ENCODE measurements at places on chromosomes 12 and 14.

GRCh38 chr14:95363468-95363954 lies 43.8 kb upstream of the CLMN start:
- no peak for DNase-seq

- DNase-seq, result no peak
Observed at GRCh38 chr14:66099931-66100330, 386.2 kb upstream of the CCDC196 start.

DNA sequence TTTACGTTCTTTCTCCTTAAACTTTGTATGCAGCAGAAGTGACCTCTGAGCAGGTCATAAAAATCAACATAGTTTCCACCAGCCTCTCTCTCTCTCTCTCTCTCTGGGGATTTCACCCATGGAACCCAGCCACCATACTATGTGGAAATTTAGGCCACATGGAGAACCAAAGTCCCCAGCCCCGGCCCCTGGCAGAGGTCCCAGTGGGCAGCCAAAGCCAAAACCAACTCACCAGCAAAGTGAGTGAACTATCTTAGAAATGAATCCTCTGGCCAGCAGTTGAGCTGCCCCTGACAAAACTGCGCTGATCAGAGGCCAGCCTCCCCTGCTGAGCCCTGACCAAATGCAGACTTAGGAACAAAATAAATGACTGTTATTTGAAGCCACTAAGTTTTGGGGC lies 9.2 kb downstream of the DUSP6 start:
- DNase-seq, result no peak

DNA sequence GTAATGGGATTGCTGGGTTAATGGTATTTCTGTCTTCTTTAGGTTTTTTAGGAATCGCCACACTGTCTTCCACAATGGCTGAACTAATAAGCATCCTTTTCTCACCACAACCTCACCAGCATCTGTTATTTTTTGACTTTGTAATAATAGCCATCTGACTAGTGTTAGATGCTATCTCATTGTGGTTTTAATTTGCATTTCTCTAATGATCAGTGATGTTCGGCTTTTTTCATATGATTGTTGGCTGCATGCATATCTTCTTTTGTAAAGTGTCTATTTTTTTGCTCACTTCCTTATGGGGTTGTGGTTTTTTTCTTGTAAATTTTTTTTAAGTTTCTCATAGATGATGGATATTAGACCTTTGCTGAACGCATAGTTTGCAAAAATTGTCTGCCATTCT lies 377.9 kb downstream of the GALC start:
- no peak for DNase-seq

DNA sequence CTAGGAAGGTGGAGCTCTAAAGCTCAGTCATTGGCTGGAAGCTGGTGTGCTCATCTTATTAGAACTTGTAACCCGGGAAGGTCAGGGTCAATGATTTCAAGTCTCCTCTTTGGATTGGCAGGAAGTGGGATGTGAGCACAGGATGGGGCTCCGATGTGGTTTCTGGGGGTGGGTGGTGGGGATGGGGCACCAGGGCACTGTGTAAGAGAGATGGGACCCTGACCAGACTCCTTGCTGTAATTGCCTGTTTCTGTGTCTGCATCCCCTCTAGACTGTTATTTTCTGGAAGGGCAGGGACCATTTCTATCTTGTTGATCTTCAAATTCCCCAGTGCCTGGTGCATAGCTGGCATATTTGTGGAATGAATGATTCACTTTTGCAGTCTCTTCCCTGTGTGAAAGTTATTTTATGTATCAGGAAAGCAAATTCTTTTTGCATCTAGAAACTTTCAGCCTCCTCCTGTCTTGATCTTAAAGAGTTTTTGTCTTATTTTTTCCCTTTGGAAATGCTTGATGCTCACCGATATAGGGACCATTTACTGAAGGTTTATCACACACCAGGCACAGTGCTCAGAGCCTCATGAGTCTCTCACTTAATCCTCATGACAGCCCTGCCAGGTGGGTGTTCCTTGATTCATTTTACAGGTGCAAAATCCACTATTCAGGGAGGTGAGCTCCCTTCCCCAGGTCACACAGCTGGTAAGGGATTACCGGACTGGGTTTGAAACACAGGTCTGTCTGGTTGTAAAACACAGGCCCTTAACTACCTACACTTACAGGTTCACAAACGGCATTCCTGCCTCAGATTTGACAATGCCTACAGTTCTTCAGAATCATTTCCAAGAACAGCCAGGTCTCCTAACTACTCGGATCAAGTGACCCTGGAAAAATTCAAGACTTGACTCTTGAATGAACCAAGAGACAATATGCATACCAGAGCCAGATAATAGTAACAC lies 86.9 kb upstream of the IGF1 start:
- no peak for DNase-seq

GRCh38 chr14:31167032-31167431 lies 40.6 kb downstream of the HECTD1 start:
- DNase-seq, result no peak

GRCh38 chr14:54681811-54682261 lies 114.9 kb downstream of the SAMD4A start:
- no peak for DNase-seq

DNA sequence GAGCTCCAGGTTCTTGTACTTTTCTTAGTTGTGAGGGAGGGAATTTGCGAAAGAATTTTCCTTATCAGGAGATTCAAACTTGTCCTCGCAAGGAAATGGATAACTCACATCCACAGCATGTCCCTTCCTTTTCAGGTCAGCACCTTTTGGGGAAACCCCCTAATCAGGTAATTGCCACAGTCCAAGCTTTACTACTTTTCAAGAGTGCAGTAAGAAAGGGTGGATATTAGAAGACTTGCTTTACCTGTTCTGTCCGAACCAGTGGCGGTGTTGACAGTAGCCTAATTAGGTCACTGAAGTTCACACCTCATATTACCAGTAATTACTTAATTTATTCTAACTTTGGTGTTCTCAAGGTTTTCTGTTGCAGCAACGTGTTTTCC lies 6.7 kb upstream of the C12orf50 start:
- DNase-seq, result no peak

- DNase-seq, result no peak
Observed at GRCh38 chr12:128445415-128446127, 178.6 kb downstream of the TMEM132C start.

- no peak for DNase-seq
Observed at GRCh38 chr14:94337274-94337673, 14.1 kb upstream of the SERPINA6 start.

GRCh38 chr12:77072833-77073495 lies 7.6 kb upstream of the E2F7 start:
- DNase-seq, result no peak

DNA sequence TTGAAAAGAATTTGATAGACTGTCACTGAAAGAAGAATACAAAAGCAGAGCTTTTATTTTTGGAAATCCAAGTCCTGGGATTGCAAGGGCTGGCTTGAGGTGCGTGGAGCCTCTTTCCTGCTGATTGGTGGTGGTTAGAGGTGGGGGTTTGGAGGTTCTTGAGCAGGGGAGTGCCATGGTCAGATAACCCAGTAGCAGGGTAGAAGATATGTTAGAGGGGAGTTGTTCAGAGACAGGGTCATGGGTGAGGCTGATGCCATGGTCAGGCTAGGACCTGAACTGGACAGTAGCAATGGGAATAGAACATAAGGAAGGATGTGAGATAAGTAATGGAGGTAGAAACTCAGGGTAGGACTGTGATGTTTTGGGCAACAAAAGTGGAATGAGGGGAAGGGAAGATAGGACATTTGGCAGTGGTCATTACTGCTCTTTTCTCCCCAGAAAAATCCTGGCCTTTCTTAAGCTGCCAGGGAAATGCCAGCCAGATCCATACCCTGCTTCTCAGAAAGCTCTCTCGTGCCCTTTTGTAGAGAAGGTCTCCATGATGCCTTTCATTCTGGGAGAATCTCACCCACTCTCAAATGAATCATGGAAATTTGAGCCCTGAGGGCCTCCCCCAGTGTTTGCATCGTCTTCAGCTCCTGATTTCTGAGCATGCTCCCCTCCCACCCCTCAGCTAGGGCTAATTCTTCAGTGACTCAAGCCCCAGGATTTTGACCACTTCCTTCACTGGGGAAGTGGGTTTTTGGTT lies 9.5 kb downstream of the EMP1 start:
- no peak for DNase-seq

GRCh38 chr14:68141281-68142088 lies 321.9 kb downstream of the RAD51B start:
- no peak for DNase-seq

- DNase-seq, result no peak
Observed at GRCh38 chr14:69682621-69683263, 71.3 kb downstream of the SUSD6 start.

DNA sequence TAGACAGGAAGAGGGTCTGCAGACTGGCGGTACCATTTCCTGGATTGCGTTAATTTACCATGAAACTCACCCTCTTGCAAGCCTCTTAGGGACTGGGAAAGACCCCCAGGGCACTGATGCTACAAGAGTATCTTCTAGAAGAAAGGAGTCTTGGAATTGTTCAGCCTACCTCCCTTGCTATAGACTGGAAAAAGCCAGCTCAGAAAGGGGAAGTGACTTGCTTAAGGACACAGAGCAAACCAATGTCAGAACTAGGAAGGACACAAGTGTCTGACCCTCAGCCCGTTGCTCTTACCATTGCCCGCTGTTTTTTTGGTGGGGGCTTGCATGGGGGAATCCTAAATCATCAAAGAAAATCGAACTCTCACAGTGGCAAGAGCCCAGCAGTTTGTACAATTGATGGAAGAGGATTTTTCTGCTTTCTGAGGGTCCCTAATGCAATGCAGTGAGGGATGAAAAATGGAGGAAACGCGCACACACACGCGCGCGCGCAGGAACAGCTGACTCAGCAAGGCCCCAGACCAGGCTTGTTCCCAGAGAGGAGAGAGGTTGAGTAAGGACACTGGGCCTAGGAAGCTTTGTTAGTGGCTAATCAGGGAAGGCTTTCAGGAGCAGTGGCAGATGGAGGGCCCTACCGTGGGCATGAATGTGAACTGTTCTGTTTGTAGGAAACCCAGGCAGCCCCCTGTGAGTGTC lies 50.9 kb downstream of the RIN3 start:
- DNase-seq, result no peak

DNA sequence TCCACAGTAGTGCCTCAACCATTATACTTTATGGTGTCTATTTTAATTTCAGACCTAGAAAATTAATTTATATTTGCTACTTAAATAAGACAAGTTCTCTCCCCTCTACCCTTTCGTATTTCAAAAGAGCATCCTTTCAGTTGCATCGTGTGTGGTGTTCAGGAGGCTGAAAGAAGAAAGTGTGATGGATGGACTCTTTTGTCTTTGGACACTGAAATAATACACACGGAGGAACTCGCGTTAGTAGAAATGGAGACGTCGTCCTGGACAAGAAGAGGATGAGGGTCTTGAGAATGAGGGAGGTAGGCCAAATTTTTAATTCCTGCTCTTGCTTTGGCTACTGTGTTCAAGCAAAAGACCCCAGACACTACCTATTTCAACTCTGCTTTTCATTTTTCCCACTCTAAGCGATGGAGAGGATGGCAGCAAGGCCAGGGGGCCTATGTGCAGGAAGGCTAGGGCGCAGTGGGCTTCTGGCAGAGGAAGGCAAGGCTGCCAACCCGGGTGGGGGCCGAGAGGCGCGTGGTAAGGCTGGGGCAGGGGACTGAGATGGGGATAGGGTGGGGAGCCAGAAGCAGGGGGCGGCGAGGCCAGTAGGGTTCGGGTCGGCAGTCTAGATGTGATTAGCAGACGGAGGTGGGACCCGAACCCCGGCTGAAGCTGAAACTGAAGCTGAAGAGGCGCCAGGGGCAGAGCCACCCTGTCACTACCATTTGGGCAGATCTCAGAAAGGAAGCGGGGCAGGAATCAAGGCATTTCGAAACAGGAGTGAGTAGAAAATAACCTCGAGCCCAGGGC lies 722 bp downstream of the TMED8 start:
- no peak for DNase-seq

GRCh38 chr12:127262615-127263014 lies 1004.4 kb upstream of the TMEM132C start:
- DNase-seq, result no peak

- DNase-seq, result no peak
Observed at GRCh38 chr12:67152451-67152850, 116.7 kb upstream of the CAND1 start.

DNA sequence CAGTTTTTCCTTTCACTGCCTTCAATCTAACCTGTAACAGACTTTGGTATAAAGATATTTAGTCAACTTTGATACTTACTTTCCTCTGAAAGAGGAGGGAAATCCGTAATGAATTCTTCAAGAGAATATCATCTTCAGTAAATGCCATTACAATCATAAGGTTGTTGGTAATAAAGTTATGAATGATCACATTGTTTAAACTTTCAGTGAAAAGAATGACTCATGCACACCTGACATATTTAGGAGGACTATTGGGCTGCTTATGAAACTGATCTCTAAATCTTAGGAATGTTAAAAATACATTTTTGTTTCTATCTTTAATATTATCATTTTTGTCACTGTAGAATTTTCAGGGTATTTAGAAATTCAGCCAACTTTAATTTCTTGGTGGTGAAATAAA lies 474.7 kb downstream of the SLC16A7 start:
- DNase-seq, result no peak

GRCh38 chr12:3255057-3255456 lies 177.9 kb downstream of the TSPAN9 start:
- no peak for DNase-seq

DNA sequence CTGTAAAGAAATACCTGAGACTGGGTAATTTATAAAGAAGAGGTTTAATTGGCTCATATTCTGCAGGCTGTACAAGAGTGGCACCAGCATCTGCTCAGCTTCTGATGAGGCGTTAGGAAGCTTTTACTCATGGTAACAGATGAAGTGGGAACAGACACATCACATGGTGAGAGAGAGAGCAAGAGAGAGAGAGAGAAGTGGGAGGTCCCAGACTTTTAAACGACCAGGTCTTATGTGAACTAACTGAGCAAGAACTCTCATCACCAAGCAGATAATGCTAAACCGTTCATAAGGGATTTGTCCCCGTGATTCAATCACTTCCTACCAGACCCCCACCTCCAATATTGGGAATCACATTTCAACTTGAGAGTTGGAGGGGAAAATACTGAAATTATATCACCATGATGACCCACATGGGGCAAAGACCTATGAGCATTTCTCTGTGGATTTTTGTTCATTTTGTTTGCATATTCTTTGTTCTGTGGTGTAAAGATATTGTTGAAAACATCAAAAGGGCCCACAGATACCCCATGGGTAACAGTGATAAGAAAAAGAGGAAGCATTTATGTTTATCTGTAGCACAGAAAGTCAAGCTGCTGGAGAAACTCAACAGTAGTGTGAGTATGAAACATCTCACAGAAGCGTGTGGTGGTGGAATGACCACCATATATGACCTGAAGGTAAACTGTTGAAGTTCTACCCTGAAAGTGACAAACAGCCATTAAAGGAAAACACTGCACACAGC lies 135.2 kb upstream of the PDE3A start:
- DNase-seq, result no peak

- no peak for DNase-seq
Observed at GRCh38 chr14:104218361-104219180, 80.2 kb downstream of the KIF26A start.

DNA sequence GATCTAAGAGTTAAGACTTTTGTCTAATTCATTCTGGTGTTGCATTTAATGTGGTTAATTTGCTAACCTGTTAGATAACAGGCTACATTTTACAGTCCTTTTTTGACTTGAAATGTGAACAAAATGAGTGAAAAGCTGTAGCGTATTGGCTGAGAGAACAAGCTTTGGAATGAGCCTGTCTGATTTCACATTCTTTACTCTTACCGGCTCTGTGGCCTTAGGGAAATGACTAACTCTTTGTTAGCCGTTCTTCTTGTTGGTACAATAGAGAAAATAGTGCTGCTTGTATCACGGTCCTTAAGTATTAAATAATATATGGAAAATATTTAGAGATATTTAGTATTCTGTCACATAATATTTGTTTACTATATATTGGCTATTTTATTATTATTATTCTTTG lies 1.9 kb downstream of the MNAT1 start:
- no peak for DNase-seq

GRCh38 chr14:99899578-99900178 lies 106.5 kb downstream of the EML1 start:
- no peak for DNase-seq
